Mesenteric fat pad (tissue), 1 donor: ENCODE measurements at places on chromosomes 12 and 14. TPM values are rescaled to one million over a fixed set of nuclear protein-coding genes. Genes with fewer than 3 reads are reported as not detected.

The PLEKHA5 gene
- total RNA-seq = 10.9 TPM

The RAD9B gene
- total RNA-seq = 0.90 TPM

The GNG2 gene
- 135 TPM for total RNA-seq

The NGB gene
- total RNA-seq = not detected

The GALNT16 gene
- total RNA-seq = 14.9 TPM

The SLC5A8 gene
- total RNA-seq = not detected

- DNase-seq = no peak
These were observed 5.4 kb downstream of the ITGB7 start for GRCh38 chr12:53201639-53202038.

DNA sequence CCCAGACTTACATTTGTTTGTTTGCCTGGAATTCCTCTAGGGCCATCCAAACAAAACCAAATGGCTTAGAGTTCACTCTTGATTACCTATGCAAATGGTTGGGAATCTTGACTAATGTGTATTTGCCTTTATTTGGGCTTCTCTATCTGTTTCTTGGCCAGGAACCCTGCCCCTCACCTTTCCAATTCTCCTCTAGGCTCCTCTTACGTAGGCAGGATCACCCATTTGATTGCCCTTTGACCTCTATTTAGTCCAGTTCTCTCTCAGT, 123.0 kb upstream of the DYRK2 start:
- no peak for DNase-seq

DNA sequence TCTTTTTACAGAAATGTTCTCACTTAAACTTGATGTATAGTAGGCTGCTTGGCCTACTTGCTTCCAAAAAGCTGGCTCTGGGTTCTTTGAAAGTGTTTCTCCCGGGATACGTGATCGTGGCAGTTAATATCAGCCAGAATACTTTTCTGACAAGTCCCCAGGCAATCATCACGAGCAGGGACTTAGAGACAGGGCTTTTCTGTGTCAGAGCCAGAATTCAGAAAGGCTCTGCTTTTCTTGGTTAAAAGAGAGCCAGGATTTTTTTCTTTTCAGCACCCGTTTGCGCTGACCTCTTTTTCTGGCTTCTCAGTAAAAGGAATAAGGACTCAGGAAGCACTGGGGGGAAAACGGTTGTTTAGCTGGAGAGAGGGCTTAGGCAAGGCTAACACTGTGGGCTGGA, 57.8 kb upstream of the ARHGAP5 start:
- no peak for DNase-seq

- DNase-seq = no peak
These were observed 232.1 kb downstream of the MSRB3 start for GRCh38 chr12:65510584-65511050.

- DNase-seq = no peak
These were observed 40.9 kb upstream of the LHX5 start for GRCh38 chr12:113512568-113512967.

DNA sequence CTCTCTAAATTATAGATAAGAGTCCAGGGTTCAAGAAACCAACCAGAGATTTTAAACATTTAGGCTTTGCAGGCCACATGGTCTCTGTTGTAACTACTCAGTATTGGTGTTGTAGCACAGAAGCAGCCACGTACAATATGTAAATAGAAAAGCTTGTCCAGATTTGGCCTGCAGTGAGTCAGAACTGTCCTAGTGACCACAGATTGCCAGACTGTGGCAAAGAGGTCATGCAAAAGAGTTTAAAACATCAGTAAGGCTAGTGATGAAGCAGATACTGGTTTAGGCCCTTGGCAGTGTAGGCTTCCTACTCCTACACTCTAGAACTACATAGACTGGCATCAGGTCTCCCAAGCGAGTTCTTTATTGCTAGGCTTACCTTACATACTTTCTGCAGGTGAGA, 117.6 kb upstream of the GARIN6 start:
- no peak for DNase-seq

GRCh38 chr12:9079883-9080675, 35.6 kb downstream of the A2M start:
- no peak for DNase-seq

DNA sequence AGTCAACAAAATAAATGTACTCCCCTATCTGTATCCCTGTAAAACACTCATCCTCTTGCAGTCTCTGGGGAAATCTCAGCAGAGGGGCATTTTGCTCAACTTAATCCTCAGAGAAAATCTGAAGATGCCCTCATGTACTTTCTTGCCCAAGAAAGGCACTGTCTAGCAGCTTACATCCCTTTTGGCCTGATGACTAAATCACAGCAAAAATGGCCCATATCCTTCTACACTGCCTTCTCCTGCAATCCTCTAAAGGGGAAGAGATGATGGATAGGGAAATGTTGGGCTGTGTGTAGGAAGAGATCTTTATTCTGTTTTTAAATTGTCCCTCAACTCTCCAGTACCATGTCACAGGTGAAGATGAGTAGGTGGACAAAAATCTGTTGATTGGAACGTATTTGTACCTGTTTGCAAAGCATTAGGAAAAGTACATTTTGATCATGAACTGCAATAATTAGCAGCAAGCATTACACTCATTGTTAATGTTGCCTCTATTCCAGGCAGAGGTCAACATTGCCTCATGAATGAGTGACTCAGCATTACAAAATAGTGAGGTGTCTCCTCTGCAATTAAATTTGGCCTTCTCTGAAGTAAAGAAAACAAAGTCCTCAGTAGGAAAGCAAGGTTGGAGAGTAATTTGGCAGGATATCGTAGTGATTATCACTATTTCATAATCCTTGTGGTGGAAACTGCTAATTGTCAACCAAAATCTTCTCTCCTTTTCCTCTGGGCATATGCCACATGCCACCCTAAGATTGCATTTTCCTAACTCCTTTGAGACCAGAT, 172.4 kb upstream of the CAND1 start:
- no peak for DNase-seq

DNA sequence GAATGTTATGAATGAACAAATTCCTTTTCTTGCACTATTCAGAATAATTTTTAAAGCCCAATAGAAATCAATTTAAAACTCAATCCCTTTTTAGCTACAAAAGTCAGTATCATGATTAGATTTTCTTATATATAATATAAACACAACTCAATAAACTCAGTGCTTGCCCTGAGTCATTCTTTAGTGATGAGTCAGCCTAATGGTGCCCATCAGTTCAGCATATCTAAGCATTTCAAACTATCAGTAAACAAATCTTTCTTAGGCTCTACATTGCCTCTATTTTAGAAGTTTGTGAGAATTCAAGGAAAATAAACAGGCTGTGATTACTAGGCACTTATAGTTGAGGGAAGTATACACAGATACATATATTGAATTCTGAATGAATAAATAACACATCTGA, 179.6 kb downstream of the NELL2 start:
- no peak for DNase-seq

DNA sequence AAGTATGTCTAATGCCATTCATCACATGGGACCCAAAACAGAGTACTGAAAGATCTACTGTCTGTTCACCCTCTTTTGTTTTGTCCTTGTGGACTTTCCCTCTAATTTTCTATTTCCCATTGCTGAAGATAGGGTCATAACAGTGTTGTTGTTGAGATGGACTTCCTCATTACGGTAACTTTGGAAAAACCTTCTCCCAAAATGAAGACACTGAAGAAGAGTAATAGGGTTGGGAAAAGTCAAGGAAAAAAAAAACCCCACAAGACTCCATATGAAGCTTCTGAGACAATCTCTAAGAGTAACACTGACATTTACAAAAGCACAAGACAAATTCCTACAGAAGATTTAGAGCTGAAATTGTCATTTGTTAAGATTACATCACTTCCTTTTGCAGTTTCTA, 36.7 kb downstream of the EXOC5 start:
- no peak for DNase-seq

- DNase-seq = no peak
These were observed 16.1 kb downstream of the UBC start for GRCh38 chr12:124898200-124898922.

DNA sequence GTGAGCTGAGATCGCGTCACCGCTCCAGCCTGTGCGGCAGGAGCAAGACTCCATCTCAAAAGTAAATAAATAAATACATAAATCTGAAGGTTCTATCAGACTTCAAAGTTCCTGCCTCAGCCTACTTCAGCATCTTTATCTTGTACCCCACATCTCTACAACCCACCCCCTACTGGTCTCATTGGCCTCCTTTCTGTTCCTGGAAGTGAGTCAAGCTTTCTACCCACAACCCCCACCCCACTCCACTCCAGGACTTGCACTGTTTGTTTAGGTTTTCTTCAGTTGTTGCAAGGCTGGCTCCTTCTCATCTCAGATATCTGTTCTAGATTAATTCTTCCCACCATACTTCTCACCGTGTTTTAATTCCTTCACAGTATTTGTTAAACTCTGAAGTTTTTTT, 714 bp upstream of the PSMC6 start:
- DNase-seq = no peak

- no peak for DNase-seq
These were observed 13.5 kb downstream of the SLC11A2 start for GRCh38 chr12:51012570-51013236.
